Panc1 (cell line): ENCODE measurements at places on chromosomes 12 and 14.
A peak's percentile ranks its signal among the peaks of the same experiment; 100 is the strongest.

GRCh38 chr12:65157091-65157490, 12.3 kb upstream of the LEMD3 start:
- DNase-seq, result no peak

DNA sequence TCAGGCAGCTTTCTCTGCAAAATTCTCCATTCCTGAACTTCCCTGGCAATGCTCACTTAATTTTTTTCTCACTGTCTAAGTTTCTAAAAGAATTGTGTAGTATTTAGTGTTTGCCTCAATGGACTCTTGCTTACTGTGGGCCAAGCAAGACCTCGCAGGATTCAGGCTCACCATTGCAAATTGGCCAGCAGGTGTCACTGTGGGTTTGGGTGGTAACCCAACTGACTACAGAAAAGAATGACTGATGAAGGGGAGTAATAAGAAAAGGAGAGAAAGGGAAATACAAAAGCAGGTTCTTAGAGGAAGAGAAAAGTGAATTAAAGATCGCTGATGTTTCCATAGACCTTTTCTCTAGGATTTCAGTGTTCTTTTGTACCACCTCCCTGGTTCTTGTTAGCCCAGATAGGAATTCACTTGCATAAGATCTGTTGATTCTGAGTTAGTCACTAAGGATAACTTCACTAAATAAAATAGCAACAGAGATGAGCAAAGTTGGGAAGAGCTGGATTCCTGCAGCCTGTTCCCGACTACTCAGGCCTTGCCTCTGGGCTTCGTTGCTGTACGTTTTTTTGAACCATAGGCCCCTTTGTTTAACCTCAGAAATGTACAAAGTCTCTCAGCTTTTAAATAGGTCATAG, 386.5 kb upstream of the DDHD1 start:
- peak; percentile 53 for DNase-seq

DNA sequence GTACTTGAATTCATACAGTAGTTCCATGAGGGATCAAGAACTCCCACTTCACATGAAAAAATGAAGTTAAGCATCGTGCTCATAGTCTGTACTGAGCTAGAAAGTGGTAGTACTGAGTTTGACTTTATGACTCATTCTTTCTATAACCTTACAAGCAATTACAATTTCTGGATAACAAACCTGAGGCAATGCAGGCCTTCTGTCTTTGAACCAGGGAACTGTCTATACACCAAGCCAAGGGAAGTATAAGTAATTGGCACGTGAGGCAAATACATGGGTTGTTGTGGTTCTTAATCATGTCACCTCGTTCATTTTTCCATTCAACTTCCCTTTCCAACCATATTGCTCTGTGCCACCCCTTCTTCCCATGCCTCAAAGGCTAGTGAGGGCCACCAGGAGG, 16.8 kb downstream of the GNS start:
- no peak for DNase-seq

DNA sequence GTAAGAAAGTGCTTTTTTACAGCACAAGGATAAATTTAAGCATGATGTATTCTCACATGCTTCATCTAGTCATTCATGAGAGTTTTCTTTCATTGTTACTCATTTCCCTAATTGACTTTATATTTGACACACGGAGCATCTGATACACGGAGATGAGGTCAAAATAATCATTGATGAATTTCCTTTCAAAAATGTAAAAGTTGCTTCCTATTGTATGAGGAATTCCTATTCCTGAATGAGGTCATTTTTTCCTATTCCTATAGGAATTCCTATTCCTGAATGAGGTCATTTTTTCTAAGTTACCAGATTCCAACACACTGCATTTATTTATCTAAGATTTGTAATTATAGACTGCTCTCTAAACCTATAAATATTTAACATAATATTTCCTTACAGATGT, 316.7 kb upstream of the KITLG start:
- DNase-seq, result no peak

DNA sequence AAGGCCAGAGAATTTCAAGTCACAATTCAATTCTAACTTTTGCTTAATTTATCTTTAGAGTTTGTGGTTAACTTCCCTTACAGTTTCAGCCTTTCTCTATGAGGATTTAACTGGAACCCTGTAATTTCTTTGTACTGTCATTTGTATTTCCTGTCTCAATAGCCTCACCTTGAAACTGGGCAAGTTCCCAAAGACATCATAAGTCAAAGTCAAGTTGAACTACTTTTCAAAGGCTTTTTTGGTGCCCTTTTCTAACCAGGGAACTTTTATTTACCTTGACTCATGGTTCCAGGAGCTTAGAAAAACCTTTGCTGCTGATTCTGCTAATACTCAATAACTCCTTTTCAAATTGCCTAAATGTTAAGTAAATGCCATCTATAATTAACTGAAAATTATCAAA, 200.8 kb upstream of the KRR1 start:
- DNase-seq, result peak; percentile 71

DNA sequence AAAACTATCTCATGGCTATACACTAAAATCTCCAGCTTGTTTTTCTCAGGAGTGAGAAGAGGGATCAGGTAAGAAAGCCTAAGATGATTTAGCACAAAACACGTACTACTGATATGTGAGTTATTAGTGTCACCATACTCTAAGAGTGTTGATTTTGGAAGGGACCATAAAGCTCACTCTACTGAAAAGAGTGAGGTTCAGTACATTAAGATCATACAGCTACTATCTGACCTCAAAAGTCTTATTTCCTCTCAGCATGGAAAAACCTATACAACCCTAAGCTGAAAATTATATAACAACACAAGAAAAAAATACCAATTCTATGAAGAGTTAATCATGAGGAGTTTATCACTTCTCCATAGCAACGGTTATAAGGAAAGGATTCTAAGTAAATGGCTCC, 19.5 kb downstream of the SNW1 start:
- DNase-seq, result no peak

GRCh38 chr14:60972295-60972694, 8.6 kb downstream of the TRMT5 start:
- no peak for DNase-seq

DNA sequence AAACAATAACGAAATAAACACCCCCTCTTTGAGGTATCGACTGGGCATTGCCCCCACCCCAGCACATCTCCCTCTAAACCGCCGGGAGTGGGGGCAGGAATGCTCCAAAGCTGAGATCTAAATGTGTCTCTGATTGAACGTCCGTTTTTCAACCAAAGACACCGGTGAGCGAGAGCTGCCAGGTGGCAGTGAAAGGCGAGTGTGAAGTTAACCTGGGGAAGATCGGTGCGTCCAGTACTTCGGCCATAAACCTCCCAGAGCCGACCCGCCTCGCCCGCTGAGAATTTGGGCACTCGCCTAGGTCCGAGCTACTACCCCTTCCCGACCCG, 625 bp downstream of the ANGEL1 start:
- no peak for DNase-seq

- no peak for DNase-seq
Measured at GRCh38 chr14:50335989-50336824, 24.1 kb downstream of the DMAC2L start.

DNA sequence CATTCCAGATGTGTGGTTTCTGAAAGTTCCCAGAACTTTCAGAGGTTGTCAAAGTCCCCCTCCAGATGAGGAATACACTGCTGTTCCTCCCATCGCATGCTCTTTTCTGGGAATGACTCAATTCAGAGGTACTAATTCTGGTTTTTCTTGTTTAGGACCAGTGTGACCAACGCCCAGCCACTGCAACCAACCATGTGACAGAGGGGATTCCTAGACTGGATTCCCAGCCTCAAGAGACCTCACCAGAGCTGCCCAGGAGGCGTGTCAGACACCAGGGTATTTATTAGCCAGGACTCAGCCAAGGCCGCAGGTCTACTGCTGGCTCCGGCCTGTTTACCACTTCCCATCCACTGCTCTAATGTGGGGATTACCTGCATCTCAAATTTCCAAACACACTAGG, 24.2 kb downstream of the TRAFD1 start:
- no peak for DNase-seq

DNA sequence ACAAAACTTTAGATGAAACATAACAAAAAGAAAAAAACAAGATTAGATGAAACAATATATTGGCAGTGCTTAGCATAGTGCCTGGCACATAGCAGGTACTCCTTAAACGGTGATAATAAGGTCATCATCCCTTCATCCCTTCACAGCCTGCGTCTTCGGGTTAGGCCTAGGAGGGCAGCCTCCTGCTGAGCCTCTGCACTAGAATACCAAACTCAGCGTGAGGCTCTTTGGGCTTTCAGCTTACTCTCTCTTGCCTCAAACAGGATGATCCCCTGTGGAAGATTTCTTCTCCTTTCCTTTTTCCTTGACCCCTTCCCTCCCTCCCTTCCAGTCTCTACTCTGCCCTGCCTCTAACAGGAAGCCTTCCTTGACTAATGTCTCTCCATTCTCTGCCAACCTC, 14.4 kb upstream of the FIGNL2 start:
- no peak for DNase-seq
